ENCODE measurements at places on chromosomes 16 and 17.

- DNase-seq: no peak
These were observed 53.4 kb downstream of the BEAN1 start for GRCh38 chr16:66480265-66481080.

DNA sequence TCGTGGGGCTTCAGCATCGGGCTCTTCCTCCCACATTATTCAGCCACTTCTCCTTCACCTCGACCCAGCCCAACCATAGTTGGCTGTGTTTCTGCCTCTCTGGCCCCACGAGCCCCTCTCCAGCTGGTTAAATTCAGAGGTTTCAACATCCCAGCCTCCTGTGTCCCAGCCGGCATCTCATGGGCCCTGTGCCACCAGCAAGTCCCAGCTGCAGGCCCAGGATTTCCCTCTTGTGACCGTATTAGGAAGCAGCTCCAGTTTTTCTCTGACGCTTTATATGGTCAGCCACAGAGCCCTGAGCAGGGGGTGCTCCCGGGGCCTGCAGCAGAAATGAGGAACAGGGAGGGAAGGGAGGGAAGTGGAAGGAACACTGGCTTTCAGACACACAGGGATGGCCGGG is 27.4 kb downstream of the MYH11 start:
- DNase-seq: no peak

DNA sequence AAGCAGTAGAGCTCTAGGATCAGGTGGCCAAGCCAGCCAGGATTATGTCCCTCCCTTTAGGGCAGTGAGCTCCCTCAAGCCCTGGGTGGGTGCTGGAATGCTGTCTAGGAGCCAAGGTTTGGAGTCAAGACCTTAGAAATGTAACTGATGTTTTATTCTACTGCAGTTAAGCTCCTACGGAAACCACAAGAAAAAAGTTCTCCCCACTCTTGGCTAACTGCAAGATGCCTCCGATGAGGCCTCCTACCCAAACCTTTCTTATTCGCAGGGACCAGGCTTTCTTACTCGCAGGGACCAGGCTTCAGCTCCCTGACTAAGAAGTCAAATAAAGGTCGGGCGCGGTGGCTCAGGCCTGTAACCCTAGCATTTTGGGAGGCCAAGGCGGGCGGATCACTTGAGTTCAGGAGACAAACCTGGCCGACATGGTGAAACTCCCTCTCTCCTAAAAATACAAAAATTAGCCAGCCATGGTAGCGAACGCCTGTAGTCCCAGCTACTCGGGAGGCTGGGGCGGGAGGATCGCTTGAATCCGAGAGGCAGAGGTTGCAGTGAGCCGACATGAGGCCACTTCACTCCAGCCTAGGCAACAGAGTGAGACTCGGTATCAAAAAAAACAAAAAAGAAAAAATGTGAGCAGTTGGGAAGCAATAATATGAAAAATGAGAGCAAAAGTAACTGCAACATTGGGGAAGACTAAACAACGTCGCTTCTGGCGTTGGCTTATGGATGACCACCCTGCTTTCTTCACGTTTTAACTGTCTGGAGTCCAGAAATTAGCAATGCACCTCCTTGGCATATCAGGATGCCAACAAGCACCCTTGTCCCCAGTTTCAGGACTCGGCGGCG is 31.7 kb upstream of the ARL4D start:
- peak; percentile 5 for DNase-seq

DNA sequence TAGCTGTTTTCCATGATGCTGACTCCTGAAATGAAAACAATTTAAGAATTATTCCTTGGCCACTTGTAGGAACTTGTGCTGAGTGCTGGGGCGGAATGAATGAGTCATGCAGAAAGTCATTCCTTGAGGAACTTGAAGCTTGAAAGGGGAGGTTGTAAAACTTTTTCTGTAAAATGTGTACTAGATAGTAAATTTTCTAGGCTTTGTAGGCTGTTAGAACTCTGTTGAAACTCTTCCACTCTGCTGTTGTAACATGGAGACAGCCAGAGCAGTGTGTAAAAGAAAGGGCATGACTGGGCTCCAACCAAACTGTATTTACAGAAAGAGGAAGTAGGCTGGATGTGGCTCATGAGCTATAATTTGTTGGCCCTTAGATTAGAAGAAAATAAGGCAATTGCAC is 46.1 kb downstream of the ABCA8 start:
- DNase-seq: no peak

DNA sequence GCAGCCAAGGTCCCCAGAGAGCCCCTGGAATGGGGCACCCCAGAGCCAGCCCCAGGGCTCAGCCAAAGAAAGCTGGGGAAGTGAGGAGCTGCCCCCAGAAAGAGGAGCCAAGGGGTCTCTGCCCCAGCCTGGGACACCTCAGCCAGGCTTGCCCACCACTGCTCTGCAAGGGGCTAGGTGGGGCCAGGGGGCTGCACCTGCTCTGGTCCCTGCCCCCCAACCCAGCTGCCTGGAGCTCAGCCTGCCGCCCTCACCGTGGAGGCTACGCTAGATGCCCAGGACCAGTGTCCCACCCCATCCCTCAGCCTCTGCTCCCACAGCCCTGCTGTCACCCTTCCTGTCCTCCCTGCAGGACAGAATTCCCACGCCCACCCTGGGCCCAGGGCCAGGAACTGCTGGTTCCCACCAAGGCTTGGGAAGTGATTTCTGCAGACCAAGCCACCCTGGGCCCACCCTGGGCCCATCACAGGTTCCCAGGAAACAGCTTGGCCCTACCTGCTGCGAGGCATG is 28.1 kb upstream of the KRT17 start:
- no peak for DNase-seq

DNA sequence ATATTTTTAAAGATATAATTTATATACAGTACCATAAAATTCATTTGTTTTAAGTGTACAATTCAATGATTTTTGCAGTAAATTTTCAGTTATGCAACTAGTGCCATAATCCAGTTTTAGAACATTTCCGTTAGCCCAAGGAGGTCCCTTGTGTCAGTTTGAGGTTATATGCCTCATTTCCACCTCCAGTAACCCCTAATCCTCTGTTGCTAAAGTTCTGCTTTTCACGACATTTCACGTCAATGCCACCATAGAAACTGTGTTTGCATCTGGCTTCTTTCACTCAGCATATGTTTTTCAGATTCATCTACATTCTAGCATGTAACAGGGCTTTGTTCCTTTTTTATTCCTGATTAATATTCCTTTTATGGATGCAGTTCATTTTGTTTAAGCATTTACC is 42.4 kb upstream of the NUDT7 start:
- no peak for DNase-seq

- peak; percentile 11 for DNase-seq
These were observed 88.2 kb upstream of the FA2H start for GRCh38 chr16:74862743-74863244.

- DNase-seq: no peak
These were observed 56.3 kb downstream of the COX10 start for GRCh38 chr17:14125518-14126137.

GRCh38 chr17:52157603-52158449 is 688 bp downstream of the CA10 start:
- no peak for DNase-seq

DNA sequence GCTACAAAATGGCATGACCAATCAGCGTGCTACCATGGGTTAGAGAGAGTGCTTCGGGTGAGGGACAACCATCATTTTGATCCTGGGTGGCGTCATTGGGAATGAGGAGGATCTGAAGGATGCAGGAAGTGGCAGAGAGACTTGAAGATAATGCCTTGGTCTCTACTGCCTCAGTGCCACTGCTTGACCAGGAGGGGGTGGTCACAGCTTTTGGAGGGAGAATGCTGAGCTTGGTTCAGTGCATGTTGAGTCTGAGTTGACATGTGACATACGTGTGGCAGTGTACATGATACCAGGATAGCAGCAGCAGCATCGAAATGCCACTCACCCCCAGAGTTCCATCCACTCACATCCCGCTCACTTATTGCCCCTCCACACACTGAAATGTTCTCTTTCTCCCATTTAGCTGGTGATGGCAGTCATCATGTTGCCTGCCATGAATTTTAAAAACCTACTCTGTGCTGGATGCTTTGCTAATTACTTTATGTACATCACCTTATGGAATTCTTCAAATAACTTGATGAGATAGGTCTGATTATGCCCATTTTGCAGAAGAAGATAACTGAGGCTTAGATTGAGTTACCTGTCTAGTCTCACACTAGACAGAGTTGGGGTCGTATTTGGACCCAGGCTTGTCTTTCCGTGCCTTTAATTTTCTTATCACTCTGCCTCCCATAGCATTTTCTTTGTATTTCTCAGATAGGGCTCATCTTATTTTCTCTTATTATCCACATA is 36.7 kb downstream of the ARSG start:
- no peak for DNase-seq

DNA sequence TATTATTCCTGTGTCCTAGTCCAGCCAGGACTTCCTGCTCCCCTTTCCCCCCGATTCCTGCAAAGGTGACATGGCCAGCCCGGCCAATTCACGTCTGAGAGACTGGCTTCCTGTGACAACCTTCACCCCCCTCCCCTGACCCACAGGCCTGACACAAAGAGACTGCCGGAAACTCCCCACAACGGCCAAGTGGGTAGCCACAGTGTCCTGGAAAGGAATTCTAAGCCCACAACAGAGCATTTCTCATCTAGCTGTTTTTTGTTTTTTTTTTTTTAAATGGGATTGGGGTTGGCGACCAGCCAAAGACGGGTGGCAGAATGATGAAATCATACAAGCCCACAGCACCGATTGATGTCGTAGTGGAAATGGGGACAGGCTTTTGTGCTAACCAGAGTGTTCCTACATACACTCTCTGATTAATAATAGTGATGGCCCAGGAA is 2.8 kb upstream of the XAF1 start:
- peak; percentile 29 for DNase-seq

DNA sequence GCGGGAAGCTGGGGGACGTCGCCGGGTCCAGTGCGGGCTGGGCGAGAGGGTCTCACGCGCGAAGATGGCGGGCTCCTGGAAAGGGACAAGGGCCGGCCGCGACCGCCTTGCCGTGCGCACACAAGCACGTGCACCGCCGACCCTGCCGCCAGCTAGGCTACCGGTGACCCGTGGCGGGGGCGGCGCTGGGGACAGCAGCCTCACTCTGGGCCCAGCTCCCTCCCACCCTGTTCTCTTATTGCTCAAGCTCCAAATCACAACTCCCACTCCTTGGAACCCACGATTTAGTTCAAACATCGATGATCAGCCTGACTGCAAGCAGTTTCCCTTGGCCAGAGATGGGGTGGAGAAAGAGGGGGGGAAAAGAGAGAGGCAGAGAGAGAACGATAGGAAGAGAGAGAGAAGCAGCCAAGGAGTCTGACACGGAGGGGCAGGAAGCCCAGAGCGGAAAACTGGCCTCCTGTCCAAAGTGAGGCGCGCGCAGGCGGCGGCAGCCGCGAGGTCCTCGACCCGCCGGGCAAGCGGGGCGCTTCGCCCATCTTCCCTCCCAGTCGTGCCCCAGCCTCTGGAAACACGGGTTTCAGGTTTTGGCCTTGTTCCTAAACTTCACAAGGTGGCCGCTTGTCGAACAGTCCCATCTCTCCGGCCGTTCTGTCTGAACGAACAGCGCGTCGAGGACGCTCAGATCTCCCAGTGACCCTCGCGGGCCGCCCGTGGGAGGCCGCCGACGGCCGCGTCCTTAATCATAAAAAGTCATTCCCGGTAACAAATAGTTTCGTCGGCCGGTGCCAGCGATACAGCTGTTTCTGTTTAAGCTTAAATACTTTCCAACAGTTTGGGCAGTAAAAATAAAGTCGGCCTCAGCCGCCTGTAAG is 1.7 kb upstream of the CBX8 start:
- DNase-seq: no peak

DNA sequence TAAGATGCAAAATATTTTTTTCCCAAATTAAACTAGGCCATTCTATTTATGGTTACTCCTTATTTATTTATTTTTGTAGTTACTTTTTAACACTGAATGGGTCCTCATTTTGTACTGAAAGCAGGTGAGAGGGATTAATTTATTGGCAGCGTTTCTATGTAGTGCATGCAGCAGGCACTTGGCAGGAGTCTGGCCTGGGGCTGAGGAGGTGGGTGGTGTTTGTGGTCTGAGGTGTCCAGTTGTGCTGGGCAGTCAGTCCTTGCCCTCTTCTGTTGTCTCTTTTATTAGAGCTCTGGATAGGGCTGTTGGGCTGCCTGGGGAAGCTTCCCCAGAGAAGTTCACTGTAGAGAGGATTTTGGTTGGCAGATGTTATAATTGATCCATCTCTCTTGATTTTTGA is 12.7 kb downstream of the SEC14L1 start:
- no peak for DNase-seq

- no peak for DNase-seq
These were observed 16.1 kb downstream of the RECQL5 start for GRCh38 chr17:75650874-75651273.

DNA sequence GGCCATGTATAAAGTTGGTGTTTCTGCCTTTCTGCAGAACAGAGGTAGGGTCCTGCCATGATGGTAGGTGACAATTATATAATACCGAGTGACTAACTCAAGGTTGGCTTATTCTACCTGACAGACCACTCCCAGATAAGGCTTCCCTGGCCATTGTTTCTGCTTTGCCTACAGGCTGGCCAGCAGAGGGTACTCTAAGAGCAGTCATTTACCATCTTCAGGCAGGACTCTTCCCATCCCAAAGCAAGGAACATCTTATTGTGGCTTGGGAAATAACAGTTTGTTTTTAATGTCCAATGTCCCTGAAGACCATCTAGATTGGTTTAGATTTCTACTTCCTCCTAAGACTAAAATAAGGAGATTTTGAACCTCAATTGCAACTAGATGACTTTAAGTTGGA is 74.1 kb downstream of the SNX11 start:
- no peak for DNase-seq

- no peak for DNase-seq
These were observed 97.4 kb upstream of the ZFHX3 start for GRCh38 chr16:73145166-73145880.

DNA sequence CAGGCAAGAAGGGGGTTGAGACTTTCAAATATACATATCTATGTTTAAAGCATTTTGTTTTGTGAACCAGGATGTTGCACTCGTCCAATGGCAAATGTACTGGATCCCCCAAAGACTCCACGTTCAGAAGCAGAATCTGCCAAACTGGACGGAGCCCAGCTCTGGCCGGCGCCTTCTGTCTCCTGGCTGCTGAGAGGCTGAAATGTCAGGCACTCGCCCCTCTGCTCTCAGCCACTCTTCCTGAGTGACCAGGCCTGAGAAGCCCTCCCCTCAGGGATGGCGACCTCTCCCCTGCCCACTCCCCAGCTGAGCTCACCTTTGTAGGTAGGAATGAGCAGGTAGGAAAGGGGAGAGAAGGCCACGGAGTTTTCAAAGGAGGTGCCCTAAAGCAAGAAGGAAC is 187.5 kb upstream of the FOXF1 start:
- no peak for DNase-seq

Measured in naive thymus-derived CD8-positive, alpha-beta T cell (primary cell).